ENCODE measurements at places on chromosomes 2 and 18. TPM values are rescaled to one million over a fixed set of nuclear protein-coding genes. Genes with fewer than 3 reads are reported as not detected.

Gene DOK1
- 34.4 TPM for total RNA-seq

Gene FTCDNL1
- 2.2 TPM for total RNA-seq

Gene SKA1
- 38.0 TPM for total RNA-seq

Gene ATP8B1
- not detected for total RNA-seq

Gene HRH4
- total RNA-seq: not detected

Gene ANO7
- total RNA-seq: 7.1 TPM

Gene POU3F3
- not detected for total RNA-seq

Gene IL1R1
- total RNA-seq: 0.19 TPM

Gene HOXD13
- total RNA-seq: not detected

Gene FSHR
- not detected for total RNA-seq

Gene ATG16L1
- 39.5 TPM for total RNA-seq

Gene MERTK
- 0.67 TPM for total RNA-seq

Gene NTSR2
- total RNA-seq: not detected

Gene SERPINB2
- not detected for total RNA-seq

Gene ARHGAP15
- total RNA-seq: 133 TPM

Gene ACMSD
- not detected for total RNA-seq

Gene SULT1C4
- total RNA-seq: not detected

Gene LYG2
- not detected for total RNA-seq

Gene ABCG8
- total RNA-seq: not detected

Gene SGO2
- 31.0 TPM for total RNA-seq

Gene ZNF385B
- total RNA-seq: not detected

Gene CAPN13
- total RNA-seq: not detected

Gene ANKRD44
- 413 TPM for total RNA-seq

Gene RNF125
- total RNA-seq: 12.0 TPM

Gene GALNT5
- total RNA-seq: 0.10 TPM

Gene TMEM237
- total RNA-seq: 12.0 TPM

Gene SALL3
- total RNA-seq: not detected

Gene IL18RAP
- total RNA-seq: 159 TPM

Gene B3GNT7
- total RNA-seq: 20.1 TPM

Gene ANKRD62
- not detected for total RNA-seq

Gene SCTR
- not detected for total RNA-seq

Gene CRYBA2
- not detected for total RNA-seq

Gene UGT1A3
- not detected for total RNA-seq

Gene DUSP2
- total RNA-seq: 52.0 TPM

Gene DYNAP
- not detected for total RNA-seq

Gene MALL
- not detected for total RNA-seq

Gene KHK
- total RNA-seq: 2.5 TPM

Gene LRRTM4
- not detected for total RNA-seq

Gene KIAA2012
- total RNA-seq: not detected

Gene SMCHD1
- 88.0 TPM for total RNA-seq

Gene KIF3C
- total RNA-seq: 2.5 TPM

Gene TCF23
- total RNA-seq: not detected

Gene RFX8
- total RNA-seq: 2.2 TPM

Gene DIPK1C
- total RNA-seq: not detected

Gene CYP26B1
- not detected for total RNA-seq

Gene SLC40A1
- 0.10 TPM for total RNA-seq

Gene NEU2
- total RNA-seq: not detected

Gene SERPINB12
- not detected for total RNA-seq

Gene MC5R
- not detected for total RNA-seq

Gene WIPF1
- 319 TPM for total RNA-seq

Gene NDUFV2
- total RNA-seq: 295 TPM

Data from natural killer cell treated with Interleukin-12 subunit alpha and Interleukin-12 subunit beta and Interleukin-15 and Interleukin-18, amount 100 ng/mL, for 72 hours (primary cell).